Endothelial cell of coronary artery (primary cell): ENCODE measurements at places on chromosomes 13 and 19. TPM values are rescaled to one million over a fixed set of nuclear protein-coding genes. Genes with fewer than 3 reads are reported as not detected.

Gene KCNJ14
- 0.36 and 0.75 TPM in 2 replicates for total RNA-seq

Gene PABPC3
- 0.09 TPM in 2 replicates for total RNA-seq

Gene KIR3DL1
- total RNA-seq, result not detected in 2 replicates

Gene SLC44A2
- 26.1 and 40.2 TPM in 2 replicates for total RNA-seq

Gene ZNF491
- total RNA-seq, result 0.90 and 2.4 TPM in 2 replicates
